Left lung (tissue), 14 donors: ENCODE measurements at places on chromosomes 2 and 18. TPM values are rescaled to one million over a fixed set of nuclear protein-coding genes. Genes with fewer than 3 reads are reported as not detected.

GRCh38 chr2:58616961-58617360, 375.8 kb upstream of the FANCL start:
- no peak overlapping the region for H3K27ac ChIP-seq
- H3K27me3 ChIP-seq, result no peaks in the 10 kb centered on the region
- H3K36me3 ChIP-seq, result no peaks in the 10 kb centered on the region
- no peak overlapping the region for H3K4me3 ChIP-seq
- no peaks in the 10 kb centered on the region for H3K4me1 ChIP-seq

DNA sequence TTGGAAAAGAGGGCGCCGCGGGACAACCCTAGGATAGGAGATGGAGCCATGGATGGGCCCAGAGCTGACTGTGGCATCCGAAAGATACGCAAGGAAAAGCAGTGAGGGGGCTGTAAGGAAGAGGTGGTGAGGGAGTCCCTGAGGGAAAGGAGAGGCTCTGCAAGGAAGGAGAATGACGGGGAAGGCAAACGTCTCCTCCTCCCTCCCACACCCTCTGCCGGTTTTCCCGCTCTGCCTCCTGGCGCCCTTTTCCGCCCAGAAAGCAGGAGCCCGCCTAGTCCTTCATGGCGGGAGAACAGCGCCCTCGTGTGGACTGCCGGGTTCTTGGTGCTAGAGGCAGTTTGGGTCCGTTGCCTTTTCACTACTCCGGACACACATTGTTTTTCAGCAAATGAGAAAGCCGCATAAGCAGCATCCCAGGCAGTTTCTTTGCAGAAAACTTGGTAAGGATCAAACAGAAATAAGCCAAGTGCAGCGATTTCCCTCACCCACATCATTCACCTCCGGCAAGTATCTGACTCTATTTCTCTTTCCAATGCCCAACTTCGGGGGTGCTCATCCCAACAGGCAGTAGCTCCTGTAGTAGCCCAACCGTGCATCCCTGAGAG, 200.4 kb downstream of the INO80D start:
- no peaks in the 10 kb centered on the region for H3K4me1 ChIP-seq
- peak; percentile 46 for DNase-seq
- no peak overlapping the region for H3K4me3 ChIP-seq
- H3K27ac ChIP-seq, result no peak overlapping the region
- H3K27me3 ChIP-seq, result no peaks in the 10 kb centered on the region

- no peak overlapping the region for H3K27ac ChIP-seq
- DNase-seq, result no peak
- no peaks in the 10 kb centered on the region for H3K36me3 ChIP-seq
Observed at GRCh38 chr2:16207611-16208010, 267.3 kb downstream of the MYCN start.

DNA sequence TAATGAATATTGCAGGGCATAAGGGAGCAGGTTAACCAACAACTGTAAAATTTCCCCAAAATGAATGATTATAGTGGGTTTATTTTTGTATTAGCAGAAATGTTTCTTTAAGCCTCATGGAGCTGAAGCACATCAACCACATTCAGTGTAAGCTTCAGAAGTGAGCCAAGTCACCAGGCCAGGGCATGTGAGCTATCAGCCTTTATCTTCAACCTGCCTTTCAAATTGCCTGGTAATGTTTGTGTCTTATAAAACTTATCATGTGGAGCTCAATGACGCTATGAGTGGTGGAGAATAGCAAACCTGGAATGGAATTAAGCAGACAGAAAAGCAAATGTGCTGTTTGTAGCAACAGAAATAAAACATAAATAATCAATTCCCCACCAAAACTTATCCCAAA, 1068.4 kb downstream of the LRP1B start:
- H3K27ac ChIP-seq, result no peak overlapping the region
- no peak for DNase-seq
- H3K4me1 ChIP-seq, result no peaks in the 10 kb centered on the region
- no peak overlapping the region for H3K4me3 ChIP-seq

- no peak overlapping the region for H3K4me3 ChIP-seq
- DNase-seq, result no peak
- H3K36me3 ChIP-seq, result no peaks in the 10 kb centered on the region
- peak overlapping the region; percentile 25 for H3K27ac ChIP-seq
- no peaks in the 10 kb centered on the region for H3K27me3 ChIP-seq
Observed at GRCh38 chr2:186575856-186576255, 14.0 kb upstream of the ITGAV start.

DNA sequence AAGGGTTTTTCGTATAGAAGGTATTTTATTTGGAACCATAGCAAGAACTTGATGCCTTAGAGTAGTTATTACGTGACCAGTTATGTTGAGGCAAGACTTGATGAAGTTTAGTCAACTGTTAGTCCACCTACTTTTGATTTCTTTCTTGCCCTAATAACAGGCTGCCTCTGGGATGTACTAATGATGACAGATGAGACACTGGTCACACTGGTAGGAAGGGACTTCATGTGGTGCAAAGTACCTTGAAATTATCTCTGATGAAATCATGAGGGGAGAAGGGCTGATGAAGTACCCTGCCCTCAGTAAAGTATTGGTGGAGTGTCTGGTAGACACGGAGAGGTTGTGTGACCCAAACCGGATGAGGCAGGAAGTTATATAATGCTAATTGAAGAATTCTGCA, 5.4 kb downstream of the DIS3L2 start:
- no peak overlapping the region for H3K4me3 ChIP-seq
- no peak for DNase-seq
- H3K4me1 ChIP-seq, result no peaks in the 10 kb centered on the region
- no peaks in the 10 kb centered on the region for H3K36me3 ChIP-seq
- no peaks in the 10 kb centered on the region for H3K27me3 ChIP-seq
- H3K27ac ChIP-seq, result no peak overlapping the region

GRCh38 chr18:26133652-26134051, at the start of gene PSMA8:
TSS of gene PSMA8 (plus strand) at chr18:26133869. CDS start at chr18:26133966, 97 bp downstream.
- DNase-seq, result no peak
- H3K4me3 ChIP-seq, result no peak within 1 kb of the TSS
- no peaks in the 10 kb centered on the region for H3K27me3 ChIP-seq
- no peak within 1 kb of the TSS for H3K27ac ChIP-seq
- no peaks in the 10 kb centered on the region for H3K36me3 ChIP-seq

DNA sequence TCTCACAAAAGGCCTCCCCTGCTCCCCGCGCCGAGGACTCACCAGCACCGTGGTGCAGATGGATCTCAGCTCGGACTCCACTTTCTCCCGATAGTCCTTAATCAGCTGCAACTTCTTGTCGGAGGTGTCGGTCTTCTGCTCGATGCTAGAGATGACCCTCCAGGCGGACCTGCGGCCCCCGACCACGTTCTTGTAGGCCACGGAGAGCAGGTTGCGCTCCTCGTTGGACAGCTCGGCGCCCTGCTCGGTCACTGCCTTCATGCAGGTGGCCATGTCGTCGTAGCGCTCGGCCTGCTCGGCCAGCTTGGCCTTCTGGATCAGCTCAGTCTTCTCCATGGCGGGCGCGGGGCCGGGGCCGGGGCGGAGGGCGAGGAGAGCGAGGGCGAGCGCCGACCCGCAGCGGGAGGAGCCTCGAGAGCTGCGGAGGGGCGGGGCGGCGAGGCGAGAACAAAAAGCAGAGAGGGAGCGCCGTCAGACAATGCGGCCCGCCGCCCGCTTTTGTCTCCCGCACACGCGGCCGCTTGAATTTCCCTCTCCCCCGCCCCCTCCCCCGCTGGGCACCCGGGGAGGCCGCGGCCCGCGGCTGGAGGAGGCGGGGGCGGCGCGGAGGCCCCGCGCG, 571 bp downstream of the YWHAQ start:
- no peaks in the 10 kb centered on the region for H3K36me3 ChIP-seq
- no peaks in the 10 kb centered on the region for H3K27me3 ChIP-seq
- peaks cover 52% of the 10 kb centered on the region for H3K4me1 ChIP-seq
- peak overlapping the region; percentile 91 for H3K4me3 ChIP-seq
- H3K27ac ChIP-seq, result peak overlapping the region; percentile 91

GRCh38 chr2:225458431-225459117, 59.1 kb downstream of the NYAP2 start:
- H3K27me3 ChIP-seq, result no peaks in the 10 kb centered on the region
- no peak for DNase-seq
- H3K27ac ChIP-seq, result no peak overlapping the region

GRCh38 chr2:4445821-4446220, 742.4 kb downstream of the DCDC2C start:
- H3K36me3 ChIP-seq, result no peaks in the 10 kb centered on the region
- H3K27ac ChIP-seq, result no peak overlapping the region
- no peak for DNase-seq
- no peaks in the 10 kb centered on the region for H3K27me3 ChIP-seq

CSRNP3 gene
- 5.5 TPM for total RNA-seq

TRABD2A gene
- 6.3 TPM for total RNA-seq

ARHGEF33 gene
- 0.82 TPM for total RNA-seq

CRYGC gene
- total RNA-seq, result not detected

OR6B2 gene
- total RNA-seq, result not detected

CPS1 gene
- total RNA-seq, result 4.6 TPM

SKA1 gene
- 3.4 TPM for total RNA-seq

MBOAT2 gene
- 32.9 TPM for total RNA-seq

LIPG gene
- 47.1 TPM for total RNA-seq

DLGAP1 gene
- 3.6 TPM for total RNA-seq

ANKRD62 gene
- total RNA-seq, result not detected
